Stimulated activated CD8-positive, alpha-beta memory T cell treated with anti-CD3 and anti-CD28 coated beads, Interleukin-4, amount 100 ng/mL, for 1 hour (primary cell): ENCODE measurements at places on chromosomes 3 and 15.

GRCh38 chr15:74585191-74585590 is 30.4 kb upstream of the CLK3 start:
- no peak for DNase-seq

- DNase-seq, result no peak
Measured at GRCh38 chr3:127786353-127787070, 35.8 kb downstream of the MGLL start.

GRCh38 chr15:65077981-65078352 is 1.4 kb downstream of the KBTBD13 start:
- DNase-seq, result peak; percentile 12

DNA sequence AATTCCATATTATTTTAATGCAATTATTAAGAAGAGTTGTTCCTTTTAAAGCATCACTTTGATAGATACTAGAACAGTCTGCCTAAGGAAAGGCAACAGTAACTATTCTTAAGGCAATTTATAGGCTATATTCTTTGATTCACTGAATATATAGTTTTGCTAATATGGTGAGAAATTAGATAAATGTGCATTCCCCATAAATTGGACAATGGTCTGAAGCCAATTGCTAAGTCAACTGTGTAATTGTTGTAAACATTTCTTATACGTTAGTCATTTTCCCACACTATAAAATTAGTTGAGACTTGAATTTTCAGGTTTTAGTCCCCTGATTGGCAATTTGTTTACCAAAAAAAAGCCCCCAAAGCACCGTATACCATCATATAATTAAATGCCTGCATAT is 263.0 kb upstream of the NECTIN3 start:
- DNase-seq, result no peak

- DNase-seq, result no peak
Measured at GRCh38 chr3:115139072-115139471, 8.0 kb downstream of the ZBTB20 start.

DNA sequence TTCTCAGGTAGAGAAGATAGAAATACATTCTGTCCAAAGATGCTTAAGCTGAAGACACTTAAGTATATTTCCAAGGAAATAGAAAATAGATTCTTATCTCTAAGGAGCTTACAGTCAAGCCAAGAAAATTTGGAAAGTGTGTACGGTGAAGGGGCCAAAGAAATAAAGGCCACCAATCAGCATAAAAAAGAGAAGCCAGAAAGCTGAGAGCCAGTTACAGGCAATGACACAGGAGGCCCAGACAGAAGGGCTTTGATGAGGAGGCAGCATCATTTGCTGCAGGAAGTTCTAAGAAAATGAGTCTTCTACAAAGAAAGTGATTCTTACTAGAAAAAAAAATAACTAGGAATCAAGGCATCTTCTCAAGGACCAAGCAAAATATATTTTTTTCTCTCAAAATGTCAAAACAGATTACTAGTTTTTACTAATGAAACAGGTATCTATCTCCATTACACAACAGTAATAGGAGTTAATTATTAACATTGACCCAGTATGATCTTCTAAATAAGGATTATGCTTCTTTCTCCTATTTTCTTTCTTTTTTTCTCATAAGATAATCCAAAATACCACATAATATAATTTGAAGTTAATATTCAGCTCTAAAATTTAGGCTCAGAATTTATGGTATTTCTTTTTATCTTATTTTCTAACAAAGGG is 82.1 kb upstream of the PHLDB2 start:
- DNase-seq, result no peak

- no peak for DNase-seq
Measured at GRCh38 chr3:169750665-169751064, 14.2 kb downstream of the TERC start.

DNA sequence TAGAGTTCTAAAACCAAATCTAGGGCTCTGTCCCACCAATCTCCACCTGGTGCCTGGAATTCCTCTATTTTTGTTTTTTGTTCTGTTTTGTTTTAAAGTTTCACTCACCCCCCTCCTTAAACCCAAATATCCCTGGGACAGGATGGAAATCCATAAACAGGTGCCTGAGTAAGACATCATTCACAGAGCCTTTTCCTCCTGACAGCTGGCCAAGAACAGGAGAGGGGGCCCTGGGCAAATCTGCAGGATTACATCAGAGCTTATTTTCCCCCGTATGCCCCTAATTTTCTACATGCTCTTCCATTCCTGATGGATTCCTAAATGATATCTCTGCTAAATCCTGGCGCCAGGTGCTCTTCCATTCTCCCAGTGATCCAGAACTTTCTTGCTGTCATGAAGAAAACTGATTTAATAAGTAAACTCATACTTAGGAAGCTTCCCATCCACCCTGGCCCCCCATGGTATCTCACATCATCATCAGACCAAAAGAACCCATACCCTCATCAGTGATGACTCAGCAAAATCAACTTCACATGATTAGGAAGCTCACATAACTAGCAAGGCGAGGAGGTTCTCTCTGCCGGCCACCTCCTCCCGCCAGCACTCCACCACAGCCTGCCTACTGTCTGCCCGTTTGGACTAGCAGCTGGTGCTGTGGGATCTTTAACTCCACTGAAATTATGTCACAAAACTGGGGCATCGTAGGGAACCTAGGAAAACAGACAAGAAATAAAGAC is 61.0 kb downstream of the LIPC start:
- no peak for DNase-seq

- no peak for DNase-seq
Measured at GRCh38 chr15:36598529-36599177, 19.2 kb downstream of the CDIN1 start.

DNA sequence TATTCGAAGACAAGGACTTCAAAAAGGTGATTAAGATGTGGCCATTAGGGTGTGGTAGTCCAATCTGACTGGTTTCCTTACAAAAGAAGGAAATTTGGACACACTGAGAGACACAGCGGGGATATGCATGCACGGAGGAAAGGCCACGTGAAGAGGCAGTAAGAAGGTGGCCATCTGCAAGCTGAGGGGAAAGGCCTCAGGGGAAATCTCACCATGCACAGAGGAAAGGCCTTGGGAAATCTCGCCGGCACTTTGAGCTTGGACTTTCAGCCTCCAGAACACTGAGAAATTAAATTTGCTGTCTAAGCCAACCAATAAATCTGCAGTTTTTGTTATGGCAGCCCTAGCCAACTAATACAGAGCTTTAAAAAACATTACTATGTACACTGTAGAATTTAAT is 78.8 kb downstream of the DLG1 start:
- DNase-seq, result no peak

- no peak for DNase-seq
Measured at GRCh38 chr3:101320475-101320874, at the start of gene IMPG2. Gene IMPG2 (minus strand): TSS chr3:101320575. CDS start chr3:101320372, 203 bp downstream.

DNA sequence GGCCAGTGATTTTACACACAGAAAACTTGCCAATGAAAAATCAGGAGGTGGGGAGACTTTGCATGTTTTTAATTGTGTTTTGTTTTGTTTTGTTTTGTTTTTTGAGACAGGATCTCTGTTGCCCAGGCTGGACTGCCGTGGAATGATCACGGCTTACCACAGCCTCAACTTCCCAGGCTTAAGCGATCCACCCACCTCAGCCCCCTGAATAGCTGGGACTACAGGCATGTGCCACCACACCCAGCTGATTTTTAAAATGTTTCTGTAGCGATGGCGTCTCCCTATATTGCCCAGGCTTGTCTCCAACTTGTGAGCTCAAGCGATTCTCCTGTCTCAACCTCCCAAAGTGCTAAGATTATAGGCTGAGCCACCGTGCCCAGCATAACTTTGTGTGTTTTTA is 46.0 kb downstream of the MEIS2 start:
- no peak for DNase-seq

DNA sequence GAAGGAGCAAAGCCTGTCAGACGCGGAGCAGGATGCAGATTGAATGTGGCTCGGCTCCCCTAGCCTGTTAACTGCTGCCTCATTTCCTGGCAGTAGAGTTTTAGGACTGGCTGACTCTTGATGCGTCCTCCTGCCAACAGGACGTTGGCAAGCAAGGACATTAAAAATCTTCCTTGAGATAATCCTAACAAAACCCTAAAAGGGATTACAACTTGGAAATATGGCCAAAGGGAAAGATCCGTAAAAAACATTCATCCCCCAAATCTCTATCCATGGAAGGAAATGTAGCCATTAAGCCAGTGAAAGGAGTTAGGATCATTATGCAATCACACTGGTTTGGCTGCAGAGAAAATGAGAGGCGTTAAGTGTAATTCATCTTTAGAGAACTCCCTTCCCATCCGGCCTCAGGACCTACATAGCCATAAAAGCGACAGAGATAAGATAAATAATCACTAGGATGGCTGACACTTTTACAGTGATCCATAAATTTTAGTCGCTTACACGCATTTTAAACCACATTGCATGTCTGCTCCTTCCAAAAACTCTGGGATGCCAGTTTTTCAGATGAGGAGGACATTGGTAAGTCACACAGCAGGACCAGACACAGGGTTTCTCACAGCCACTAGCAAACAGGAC is 44.5 kb upstream of the C3orf80 start:
- DNase-seq, result no peak

- no peak for DNase-seq
Measured at GRCh38 chr3:126408099-126408498, 13.4 kb downstream of the CFAP100 start.
